ENCODE measurements at places on chromosomes 7 and 10.

DNA sequence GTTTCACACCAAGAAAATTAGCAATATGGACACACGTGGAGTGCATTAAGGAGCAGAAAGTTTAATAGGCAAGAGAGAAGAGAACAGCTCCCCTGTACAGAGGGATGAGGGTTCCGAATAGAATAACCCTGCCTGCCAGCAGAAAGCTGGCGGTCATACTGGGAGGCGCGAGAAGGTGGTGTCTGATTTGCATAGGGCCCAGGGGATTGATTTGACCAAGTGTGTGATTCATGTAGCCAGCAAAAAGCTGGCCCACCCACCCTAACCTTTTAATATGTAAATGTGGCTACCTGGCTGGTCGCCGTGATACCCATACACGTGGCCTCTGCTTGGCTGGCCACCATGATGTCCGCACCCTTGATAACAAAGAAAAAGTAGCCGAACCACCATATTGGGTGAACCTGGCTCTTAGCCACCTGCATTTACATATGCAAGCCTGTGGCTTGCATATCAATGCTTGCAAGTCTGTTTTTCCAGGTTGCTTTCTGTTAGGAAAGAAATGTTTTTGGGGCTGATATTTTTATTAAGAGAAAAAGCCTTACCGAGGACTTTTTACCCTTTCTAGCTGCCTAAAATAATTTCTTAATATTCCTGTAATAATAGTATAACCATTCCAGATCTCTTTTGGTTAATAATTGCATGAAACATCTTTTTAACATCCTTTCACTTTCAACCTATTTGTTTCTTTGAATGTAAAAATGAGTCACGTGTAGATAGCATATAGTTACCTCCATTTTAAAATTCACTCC lies 20.5 kb upstream of the VWDE start:
- no peak for DNase-seq

DNA sequence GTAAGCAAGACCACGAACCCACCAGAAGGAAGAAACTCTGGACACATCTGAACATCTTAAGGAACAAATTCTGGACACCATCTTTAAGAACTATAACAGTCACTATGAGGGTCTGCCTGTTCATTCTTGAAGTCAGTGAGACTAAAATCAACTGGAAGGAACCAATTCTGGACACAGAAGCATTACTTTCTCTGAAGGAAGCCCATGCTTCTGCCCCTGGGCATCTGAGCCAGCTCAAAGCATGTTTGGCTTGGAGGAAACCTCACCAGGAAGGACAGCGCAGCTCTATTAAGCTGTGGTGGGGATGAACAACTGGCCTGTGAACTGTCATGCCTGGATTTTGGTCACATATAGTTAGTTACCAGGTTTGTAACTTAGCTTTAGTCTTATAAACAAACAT lies 132.4 kb upstream of the GDF10 start:
- DNase-seq = no peak

- no peak for DNase-seq
These were observed 70.2 kb downstream of the AHCYL2 start for GRCh38 chr7:129295015-129295423.

- no peak for DNase-seq
These were observed 368.1 kb downstream of the MDFIC start for GRCh38 chr7:115289971-115290370.

GRCh38 chr10:6176691-6177231 lies 26.0 kb upstream of the PFKFB3 start:
- DNase-seq = no peak

GRCh38 chr10:22874189-22874854 lies 53.5 kb upstream of the ARMC3 start:
- DNase-seq = no peak

- DNase-seq = no peak
These were observed 25.8 kb upstream of the SH2B2 start for GRCh38 chr7:102260856-102261255.

DNA sequence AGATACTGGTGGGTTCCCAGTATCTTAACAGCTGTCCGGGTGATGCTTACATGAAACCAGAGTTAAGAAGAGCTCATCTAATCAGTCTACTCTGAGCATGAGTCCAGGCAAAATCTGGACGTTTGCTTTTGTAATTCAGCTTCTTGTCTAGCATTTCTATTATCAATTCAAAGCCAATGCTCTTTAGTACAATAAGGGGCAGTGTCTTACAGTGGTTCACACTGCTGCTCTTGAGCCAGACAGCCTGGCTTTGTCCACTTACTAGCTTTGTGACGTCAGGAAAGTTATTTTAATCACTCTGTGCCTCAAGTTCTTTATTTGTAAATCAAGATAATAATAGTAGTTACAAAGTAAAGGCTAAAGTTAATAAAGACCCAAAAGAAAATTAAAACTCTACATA lies 227.3 kb upstream of the TCF7L2 start:
- no peak for DNase-seq

DNA sequence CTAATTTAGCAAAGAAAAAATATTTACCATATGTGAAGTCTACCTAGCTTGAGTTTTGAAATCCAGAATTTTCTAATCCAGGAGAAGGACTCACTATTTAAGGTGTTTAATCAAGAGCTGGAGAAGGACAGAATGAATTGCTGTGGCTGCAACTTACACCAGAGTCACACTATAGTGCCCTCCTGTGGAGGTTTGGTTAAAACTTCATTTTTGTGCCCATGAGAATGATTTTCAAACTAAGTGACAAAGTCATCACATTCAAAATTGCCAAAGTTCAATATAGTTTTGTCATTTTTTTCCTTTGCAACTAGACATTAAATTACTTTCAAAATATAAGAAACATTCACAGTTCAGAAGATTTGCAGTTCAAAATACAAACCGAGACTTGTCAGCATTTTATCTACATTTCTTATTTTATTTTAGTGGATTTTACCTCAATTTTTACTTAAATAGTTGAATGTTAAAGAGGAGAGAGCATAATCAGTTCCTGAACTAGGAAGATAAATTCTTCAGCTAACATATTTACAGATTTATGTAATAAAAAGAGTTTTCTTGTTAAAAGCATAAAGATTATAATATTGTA lies 70.7 kb downstream of the CABCOCO1 start:
- DNase-seq = no peak

- DNase-seq = no peak
These were observed 80.0 kb downstream of the SHH start for GRCh38 chr7:155732286-155732685.

DNA sequence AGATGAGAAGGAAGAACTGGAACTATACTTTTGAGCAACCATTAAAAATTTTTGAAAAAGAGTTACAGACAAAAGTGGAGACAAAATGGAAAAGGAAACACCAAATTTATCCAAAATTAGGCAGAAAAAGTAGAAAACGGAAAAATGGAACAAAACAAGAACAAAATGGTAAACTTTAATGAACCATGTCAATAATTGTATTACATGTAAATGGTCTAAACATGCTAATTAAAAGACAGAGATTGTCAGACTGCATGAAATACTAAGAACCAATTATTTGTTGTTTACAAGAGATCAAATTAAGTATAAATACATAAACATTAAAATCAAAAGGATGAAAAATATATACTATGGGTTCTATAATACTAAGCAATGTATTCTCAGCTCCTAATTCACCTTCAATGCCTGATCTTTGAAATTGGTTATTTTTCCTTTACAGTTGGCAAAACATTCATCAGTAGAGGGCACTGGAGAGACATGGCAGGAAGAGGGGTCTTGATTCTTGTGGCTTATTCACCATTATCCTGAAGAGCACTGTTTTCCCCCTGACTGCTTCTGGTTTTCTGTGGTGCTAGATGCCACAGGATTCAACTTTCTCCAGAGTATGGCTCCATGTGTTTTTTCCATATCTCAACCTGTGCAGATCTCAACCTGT lies 124.9 kb downstream of the ELFN1 start:
- DNase-seq = no peak

- no peak for DNase-seq
These were observed 367.7 kb upstream of the SEMA3D start for GRCh38 chr7:85554236-85555178.

GRCh38 chr10:87505366-87506111 lies 846 bp downstream of the MINPP1 start:
- DNase-seq = peak; percentile 21

DNA sequence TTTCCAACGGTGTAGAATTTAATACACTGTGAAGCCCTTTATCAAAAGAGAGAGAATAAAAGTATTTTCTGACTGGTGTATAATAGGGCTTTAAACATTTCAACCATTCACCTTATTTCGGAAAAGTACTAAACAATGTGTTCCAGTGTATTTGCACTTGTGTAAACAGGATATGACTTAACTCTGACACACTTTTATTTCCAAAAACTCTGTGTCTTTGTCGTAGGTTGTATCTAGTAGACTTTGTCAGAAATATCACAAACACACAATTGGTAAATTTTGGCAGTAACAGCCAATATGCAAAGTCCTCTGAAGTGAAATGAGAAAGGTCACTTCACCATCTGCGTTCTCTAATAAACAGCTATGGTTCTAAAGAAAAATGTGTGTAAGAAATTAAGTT lies 10.3 kb upstream of the TSPAN13 start:
- no peak for DNase-seq

DNA sequence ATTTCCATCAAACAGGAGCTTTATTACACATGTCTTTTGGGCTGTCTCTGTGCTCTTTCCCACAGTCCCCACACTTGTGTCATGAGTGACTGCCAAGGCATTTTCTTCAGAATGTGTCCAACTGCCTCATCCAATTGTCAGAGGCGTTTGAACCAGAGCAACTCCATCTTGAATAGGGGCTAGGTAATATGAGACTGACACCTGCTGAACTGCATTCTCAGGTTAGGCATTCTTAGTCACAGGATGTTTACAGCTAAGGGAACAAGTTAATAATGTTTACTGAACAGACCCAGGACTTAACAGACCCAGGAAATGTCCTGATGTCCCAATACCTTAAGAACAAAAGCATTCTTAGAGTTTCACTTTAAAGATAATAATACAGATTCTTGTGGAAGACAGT lies 595.5 kb downstream of the REEP3 start:
- no peak for DNase-seq

- DNase-seq = no peak
These were observed 653.9 kb upstream of the FOXK1 start for GRCh38 chr7:4028221-4028620.

DNA sequence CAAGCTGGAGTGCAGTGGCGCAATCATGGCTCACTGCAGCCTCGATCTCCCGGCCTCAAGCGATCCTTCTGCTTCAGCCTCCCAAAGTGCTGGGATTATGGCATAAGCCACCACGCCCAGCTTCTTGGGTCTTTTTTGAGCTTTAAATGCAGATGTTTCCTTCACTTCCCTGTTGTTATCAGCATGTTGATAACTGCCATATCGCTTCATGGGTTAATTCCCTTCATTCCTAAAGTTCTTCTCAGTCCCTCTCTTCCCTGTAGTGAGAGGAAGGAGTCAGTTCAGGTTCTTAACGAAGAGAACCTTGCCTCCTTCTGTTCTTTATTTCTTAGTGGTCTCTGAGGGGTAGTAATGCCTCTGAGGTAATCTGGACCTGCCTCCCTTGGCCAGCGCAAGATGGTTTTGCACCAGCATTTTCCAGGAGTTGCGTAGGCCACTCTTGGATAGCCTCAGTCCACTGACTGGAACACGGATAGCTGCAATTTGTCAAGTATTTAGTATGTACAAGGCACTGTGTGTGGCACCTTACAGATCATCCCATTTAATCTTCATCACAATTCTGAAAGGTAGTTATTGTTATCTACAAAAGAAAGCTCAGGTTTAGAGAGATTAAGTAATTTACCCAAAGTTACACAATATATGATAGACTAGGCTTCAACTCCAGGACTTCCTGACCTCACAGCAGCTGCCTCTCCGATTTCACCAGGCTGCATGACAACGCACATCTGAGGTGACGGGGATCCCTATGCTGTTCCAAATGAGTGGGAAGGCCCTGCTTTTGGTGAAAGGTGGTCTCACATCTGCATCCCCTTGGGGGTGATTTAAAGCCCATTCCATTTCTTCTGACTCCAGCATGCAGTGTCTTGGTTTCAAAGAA lies 60.5 kb downstream of the GATA3 start:
- no peak for DNase-seq

GRCh38 chr10:34373211-34373610 lies 441.9 kb downstream of the PARD3 start:
- DNase-seq = no peak

DNA sequence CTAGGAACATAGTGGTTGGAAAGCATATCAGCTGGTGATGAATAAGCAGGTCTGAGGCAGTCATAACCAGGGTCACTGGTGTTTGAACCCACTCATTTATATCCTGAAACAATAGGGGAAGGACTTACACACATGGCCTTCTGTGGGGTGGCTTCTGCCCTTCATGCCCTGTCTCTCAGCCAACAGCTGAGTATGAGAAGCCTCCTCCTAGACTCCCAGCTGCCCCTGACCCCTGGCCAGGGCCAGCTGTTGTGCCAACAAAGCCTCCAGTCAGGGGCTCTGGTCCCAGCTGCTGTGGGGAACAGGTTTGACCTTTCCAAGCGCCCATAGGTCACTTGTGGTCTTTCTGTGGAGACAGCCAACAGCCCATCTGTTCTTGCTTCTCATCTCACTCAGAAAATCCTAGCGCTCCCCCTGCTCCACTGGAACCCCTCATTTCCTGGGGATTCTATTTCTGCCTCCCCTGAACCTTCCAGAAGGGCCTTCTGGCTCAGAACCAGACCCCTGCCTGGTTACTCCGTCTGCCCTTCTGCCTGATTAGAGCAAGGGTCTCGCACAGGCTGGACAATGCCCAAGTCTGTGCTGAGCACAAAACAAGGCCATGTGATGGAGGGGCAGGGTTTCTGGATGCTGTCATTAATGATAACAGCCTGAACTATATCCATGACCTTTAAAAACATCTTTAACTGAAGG lies 9.7 kb upstream of the PURB start:
- DNase-seq = no peak

DNA sequence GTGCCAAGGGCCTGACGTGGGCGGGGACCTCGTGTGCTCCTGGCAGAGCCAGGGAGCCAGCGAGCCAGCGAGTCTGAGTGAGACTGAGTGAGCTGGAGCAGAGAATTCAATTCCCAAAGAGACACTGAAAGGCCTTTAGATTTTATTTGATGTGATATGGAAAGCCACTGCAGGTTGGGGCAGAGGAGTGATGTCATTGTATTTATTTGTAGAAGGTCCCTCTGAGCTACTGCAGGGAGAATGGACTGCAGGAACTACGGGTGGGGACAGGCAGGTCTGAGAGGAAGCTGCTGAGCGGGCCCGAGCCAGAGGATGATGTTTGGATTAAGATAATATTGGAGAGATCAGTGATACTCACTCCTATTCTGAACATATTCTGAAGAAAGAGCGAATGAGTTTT lies 445.8 kb upstream of the ANKRD30A start:
- DNase-seq = no peak

DNA sequence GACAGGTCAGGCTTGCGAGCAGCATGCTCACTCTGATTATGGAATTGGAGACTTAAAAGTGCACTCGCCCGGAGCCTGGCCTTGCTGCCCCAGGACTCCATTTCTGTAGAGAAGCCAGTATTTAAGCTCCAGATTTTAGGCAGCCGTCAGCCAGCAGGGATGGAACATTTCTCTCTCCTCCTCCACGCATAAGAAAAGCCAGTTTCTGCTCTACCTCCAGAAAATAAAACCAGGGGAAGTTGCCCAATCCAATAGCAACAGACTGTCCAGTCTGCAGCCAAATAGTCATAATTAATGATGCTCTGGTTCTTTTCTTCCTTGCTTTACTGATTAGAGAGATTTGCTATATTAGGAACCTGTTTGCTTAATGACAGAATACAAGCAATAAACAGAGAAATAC lies 203.2 kb downstream of the GFRA1 start:
- DNase-seq = no peak

- DNase-seq = no peak
These were observed 58.1 kb downstream of the HECW1 start for GRCh38 chr7:43170571-43170970.

GRCh38 chr7:87083865-87084519 lies 24.5 kb upstream of the ELAPOR2 start:
- no peak for DNase-seq
